ENCODE measurements at places on chromosomes 7 and 10.

GRCh38 chr10:18226336-18226735, 86.1 kb downstream of the CACNB2 start:
- no peak for DNase-seq

DNA sequence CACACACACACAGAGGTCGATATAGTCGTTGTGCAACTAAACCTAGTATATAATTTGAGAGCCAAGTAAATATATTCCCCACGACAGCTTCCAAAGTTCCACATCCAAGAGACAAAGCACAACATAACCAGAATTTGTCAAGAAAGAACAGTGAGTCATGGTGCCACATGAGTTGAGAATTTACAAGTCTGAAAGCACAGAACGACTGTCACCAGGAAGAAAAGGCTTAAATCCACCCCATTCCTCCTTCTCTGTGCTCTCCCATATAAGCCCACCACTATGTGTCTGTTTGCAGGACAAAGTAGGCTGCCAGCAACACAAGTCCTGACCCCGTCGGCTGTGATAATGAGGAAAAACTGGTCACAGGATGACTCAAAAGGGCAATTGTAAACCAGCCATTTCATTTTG, 32.8 kb downstream of the GSAP start:
- DNase-seq: no peak

- no peak for DNase-seq
Observed at GRCh38 chr10:89158446-89158845, 48.7 kb downstream of the CH25H start.

GRCh38 chr10:90871279-90871765, 452 bp upstream of the RPP30 start:
- no peak for DNase-seq

- DNase-seq: no peak
Observed at GRCh38 chr10:110160081-110160480, 47.3 kb upstream of the MXI1 start.

- DNase-seq: no peak
Observed at GRCh38 chr10:131802156-131802915, 98.5 kb upstream of the PPP2R2D start.

DNA sequence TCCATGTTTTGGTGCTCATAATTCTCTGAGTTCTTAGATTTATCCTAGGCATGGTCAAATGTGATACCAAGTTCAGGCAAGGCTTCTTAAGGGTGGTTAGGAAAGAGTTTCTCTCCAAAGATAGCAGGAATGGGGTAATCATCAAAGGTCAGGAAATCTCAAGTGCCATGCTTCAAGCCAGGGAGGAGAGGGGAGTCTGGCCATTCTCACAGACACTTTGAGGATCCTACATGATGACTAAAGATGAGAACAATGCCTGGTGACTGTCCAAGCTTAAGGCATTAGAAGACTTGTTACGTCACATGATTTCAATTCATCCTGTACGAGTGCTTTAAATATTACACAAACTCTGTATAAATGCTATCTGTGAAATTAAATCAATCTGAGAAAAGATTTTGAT, 59.4 kb downstream of the POM121L12 start:
- no peak for DNase-seq

- no peak for DNase-seq
Observed at GRCh38 chr10:84012831-84013458, 126.4 kb upstream of the GHITM start.

DNA sequence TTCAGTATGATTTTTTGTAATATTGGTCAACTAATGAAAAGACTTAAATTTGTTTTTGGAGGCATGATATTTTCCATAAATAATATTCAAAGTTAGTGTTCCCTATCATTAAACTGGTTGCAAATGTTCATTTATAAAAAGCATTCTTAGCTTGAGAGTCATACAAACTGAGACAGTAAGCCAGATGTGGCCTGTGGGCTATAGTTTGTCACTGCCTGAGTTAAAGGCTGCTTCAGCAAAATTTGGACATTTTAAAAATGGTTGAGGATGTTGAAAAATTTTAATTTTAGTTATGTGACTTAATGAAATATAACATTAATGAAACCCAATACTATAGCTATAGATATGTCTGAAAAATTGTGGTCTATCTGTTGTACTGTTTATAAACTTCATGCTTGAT, 180.2 kb upstream of the CACNA2D1 start:
- DNase-seq: no peak

DNA sequence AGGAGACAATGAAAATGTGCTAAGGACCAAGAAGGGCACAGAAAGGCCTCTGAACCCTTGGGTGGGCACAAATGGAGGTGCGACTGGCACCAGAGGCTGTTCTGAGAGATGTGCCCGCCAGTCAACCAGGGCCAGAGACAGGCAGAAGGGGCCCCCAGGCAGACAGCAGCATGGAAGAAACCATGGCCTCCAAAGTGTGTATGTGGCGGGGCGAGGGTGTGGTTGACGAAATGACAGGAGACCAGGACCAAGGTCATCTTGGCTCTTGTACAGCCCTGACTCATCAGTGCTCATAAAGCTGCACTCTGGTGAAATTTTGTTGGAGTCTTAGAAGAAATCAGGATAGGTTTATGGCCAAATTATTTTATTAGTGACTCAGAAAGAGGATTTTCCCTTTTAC, 4.0 kb upstream of the MRPS24 start:
- DNase-seq: no peak

DNA sequence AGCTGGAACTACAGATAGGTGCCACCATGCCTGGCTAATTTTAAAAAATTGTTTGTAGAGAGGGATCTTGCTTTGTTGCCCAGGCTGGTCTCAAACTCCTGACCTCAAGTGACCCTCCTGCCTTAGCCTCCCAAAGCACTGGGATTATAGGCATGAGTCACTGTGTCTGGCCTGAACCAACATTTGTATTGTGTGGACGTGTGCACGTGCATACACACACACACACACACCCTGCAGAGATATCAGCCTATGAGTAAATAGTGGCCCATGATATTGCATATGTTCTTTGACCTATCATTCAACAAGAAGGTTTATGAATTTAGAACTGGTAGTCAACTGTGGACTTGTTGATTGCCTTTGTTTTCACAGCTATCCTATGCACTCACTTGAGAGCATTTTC, 161.6 kb downstream of the BAMBI start:
- no peak for DNase-seq

- no peak for DNase-seq
Observed at GRCh38 chr7:156374335-156374734, 266.2 kb upstream of the RNF32 start.

DNA sequence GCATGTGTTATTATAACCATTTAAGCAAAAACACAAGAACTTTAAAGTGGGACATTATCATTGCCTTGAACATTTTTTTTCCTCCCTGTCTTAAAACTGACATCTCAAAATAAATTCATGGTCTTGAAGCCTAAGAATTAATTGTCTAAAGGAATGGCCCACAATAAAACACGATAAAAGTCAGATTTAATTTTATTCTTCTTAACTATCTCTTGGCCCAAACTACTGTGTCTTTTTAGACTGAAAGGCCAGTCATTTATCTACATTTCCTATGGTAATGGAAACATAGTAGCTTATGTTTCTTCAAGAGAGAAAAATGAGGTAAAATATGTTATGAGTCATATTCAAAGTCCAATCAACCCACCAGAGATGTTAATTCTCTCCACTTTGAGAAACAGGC, 24.4 kb upstream of the ETV1 start:
- no peak for DNase-seq

DNA sequence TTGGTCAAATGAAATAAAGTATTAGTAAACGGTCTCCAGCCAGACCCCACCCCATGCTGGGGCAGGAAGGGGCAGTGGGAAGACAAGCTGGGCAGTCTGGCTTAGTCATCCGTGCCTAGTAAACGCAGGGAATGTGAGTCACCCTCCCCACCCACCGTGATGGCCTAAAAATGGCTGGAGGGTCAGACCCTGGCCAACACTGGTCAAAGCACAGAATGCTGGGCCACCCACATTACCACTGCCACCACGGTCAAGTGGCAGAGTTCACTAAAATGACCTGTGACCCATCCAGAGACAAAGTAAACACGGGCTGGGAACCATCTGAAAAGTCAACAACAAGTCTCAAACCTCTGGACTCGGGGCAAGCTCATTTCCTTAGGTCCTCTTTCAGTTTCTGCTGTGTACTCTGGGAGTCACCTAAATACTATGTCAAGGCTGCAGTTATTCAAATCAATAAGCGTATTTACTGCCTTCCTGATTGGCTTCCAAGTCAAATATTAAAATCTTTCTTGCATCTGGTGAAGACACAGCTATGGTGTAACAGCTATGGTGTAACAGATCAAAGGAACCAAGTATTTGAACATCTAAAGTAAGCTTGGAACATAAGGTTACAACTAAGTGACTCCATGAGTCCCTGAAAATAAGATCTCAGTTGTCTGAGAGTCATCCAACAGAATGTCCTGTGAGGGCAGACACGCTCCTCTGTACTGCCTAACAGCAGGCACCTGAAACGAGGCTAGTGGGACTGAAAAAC, 3.0 kb downstream of the ZFAND2A start:
- DNase-seq: no peak

- DNase-seq: no peak
Observed at GRCh38 chr7:112050250-112050881, 155.8 kb downstream of the DOCK4 start.

DNA sequence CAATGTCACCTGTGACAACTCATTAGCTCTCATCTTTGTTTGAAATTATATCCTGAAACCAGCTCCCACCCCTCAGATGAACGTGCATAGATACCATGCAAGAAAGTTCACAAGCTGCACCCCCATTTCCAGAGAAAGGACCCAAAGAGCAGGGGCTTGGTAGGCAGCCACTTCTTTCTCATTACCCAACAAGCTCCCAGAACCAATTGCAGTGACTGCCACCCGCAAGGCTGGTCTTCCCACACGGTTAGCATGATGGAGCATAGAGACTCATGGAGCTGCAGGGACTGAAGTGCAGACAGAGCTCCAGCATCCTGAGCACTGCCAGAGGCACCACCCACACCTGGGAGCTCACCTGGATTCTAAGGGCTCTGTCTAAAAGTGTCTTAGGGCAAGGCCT, 28.5 kb downstream of the FRMPD2 start:
- no peak for DNase-seq

DNA sequence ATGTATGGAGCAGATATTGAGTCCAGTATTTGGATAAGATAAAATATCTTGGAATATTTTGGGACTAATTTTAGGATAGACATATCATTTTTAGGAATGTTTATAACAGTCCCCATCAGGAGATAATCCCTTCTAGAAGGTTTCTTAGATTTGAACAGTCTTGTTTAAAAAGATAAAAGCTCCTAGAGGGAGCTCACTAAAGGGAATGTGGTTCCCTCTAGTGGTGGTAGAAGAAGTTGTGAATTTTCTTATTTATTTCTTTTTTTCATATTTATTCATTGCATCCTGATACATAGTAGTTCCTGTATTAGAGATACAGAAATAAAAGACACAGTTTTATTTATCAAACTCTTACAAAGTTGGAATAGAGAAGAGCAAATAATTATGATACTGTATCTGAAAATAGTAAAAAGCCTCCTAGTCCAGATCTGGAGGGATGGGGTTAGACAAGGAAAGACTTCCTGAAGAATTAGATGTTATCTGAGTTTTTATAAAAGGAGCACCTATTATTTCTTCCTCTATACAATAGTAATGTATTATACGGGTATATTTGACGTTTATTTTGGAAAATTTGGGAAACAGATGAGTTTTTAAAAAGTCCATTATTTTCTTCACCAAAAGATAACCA, 24.5 kb upstream of the KLF14 start:
- DNase-seq: no peak

DNA sequence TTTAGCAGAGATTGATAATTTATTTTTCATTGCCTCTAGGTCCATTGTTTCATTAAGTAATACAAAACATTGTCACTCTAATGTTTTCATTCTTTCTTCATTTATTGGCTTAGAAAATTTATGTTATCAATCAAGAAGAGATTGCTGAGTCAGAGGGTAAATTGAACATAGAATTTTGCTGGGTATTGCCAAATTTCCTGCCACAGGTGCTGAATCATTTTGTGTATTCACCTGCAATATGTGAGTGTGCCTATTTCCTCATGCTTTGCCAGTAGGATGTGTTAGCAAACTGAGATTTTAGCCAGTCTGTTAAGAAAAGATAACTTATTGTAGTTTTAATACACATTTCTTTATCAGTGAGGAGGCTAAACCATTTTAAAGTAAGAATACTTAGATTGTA, 38.0 kb downstream of the MARCHF5 start:
- DNase-seq: no peak

DNA sequence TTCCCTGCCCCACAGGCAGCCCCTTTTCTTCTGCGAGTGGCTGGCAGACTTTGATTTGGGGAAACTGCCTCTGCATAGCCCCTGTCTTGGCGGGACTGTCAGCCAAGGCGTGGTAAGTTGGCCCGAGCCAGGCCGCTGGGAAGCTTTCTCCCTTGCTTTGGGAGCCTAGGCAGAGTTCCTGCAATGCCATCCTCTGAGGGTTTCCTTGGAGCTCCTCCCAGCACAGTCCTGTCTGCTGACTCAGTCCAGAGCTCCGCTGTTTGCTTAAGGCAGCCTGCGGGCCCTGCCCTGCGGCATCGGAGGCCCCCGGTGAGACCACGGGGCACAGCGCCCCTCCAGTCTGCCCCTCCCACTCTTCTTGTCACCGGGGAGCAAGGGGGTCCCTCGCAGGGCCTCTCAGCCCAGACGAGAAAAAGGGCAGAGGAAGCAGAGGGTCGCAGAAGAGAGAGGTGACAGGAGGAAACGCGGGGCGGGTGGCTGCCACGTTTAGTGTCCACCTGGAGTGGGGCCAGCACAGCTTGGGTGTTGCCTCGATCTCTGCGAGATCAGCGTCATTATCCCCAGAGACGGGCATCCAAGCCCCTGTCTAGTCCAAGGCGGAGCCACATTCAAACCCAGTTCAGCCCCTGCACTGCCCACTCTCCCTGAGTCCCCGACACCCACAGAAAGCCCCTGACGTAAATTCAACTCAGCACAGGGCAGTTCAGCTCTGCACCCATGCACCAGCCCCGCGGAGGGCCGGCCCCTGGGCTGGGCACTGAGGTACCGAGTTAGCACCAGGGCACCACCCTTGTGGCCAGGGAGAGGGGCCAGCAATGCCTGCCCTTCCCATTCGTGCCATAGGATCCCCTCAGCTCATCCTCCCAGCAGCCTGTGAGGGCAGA, 59.0 kb upstream of the CHST15 start:
- no peak for DNase-seq

DNA sequence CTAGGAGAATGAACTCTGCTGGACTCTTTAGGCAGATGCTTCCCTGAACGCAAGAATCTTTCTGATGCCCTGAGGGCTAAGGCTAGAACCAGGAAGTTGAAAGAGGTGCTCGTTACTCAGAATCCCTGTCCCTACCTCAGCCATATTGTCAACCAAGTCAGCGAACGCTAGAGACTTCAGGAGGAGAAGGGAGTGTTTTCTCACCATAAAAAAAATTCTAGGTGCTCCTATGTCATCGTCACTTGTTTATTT, 359.4 kb downstream of the PRPF18 start:
- DNase-seq: no peak

GRCh38 chr7:51482976-51483375, 166.4 kb upstream of the COBL start:
- no peak for DNase-seq

DNA sequence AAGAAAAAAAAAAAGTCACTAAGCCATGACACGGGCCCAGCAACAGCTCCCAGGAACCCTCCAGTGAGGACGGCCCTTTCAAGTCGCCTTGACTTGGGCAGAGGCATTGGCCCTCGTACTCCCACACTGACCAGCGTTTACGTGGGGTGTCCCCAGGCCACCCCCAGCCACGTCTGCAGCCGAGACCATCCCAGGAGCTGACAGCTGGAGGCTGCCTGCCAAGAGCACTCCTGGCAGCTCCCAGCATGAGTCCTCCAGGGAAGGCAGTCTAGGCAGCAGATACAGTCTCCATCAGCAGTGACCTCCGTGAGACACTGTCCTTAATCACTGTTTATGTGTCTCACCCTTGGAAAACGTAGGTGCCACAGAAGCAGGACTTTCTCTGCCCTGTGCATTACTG, 86.5 kb downstream of the PROSER2 start:
- no peak for DNase-seq

GRCh38 chr7:39394105-39394680, 172.0 kb upstream of the YAE1 start:
- no peak for DNase-seq
